ENCODE measurements at places on chromosomes 7 and 10.

- H3K36me3 ChIP-seq: no peaks in the 10 kb centered on the region
- DNase-seq: peak; percentile 25
- H3K4me3 ChIP-seq: peak overlapping the region; percentile 70
- peaks cover 10% of the 10 kb centered on the region for H3K27me3 ChIP-seq
- H3K4me1 ChIP-seq: no peaks in the 10 kb centered on the region
Measured at GRCh38 chr10:91162495-91163268, 57.8 kb upstream of the PCGF5 start.

- DNase-seq: no peak
- H3K27ac ChIP-seq: no peak overlapping the region
- no peak overlapping the region for H3K4me3 ChIP-seq
Measured at GRCh38 chr10:92142949-92143348, 147.9 kb downstream of the CPEB3 start.

GRCh38 chr10:63547628-63548360 lies 26.6 kb downstream of the REEP3 start:
- H3K4me1 ChIP-seq: peaks cover 16% of the 10 kb centered on the region
- no peaks in the 10 kb centered on the region for H3K27me3 ChIP-seq
- no peak overlapping the region for H3K27ac ChIP-seq

DNA sequence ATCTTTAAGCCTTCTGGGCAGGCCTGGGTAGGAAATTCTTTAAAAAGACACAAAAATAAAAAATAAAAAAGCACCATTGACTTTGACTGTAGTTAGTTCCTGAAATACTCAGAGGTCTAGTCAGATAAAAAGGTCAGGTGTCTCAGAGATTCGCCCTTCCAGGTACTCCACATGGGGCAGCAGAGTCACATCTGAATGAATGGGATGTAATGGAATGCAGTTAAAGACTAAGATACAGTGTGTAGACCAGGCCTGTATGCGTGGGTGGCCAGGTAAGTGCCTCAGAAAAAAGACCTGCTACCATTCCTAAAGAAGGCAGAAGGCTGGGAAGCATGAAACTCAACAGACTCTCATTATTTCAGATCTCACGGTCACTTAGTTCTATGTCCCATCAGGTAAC lies 68.6 kb upstream of the SEM1 start:
- no peaks in the 10 kb centered on the region for H3K4me1 ChIP-seq
- H3K27me3 ChIP-seq: no peaks in the 10 kb centered on the region
- no peaks in the 10 kb centered on the region for H3K36me3 ChIP-seq
- DNase-seq: peak; percentile 34

DNA sequence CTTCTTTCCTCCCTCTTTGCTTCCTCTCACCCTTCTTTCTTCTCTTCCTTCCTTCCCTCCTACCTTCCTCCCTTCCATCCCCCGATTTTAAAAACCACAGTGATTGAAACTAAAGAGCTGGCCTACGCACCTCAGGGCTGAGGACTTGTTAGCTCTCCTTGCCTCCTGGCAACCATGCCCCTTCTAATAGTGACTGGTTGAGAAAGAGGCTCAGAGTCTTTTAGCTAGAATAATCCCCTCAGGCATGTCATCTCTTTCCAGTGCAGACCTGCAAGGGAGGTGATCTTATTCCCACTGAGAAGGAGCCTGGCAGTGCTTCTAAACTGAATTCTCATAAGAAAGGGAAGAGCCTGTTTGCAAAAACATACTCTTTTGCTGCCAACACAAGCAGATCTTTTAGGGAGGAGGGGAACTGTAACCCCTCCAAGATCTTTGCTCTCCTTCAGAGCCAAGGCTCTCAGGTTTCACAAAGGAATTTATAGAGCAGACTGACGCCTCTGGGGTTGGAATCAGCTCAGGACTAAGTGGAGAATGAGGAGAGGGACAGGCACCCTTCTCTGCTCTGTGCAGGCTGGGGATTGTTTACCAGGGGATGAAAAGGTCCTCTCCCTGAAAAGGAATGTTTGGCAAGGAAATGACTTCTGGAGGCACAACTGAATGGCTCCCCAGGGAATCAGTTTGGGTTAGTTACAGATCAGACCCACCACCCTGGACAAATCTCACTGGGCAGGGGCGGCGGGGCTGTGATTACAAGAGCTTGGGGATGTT lies 9.4 kb upstream of the ANKRD1 start:
- no peaks in the 10 kb centered on the region for H3K27me3 ChIP-seq
- peaks cover 69% of the 10 kb centered on the region for H3K4me1 ChIP-seq
- H3K27ac ChIP-seq: peak overlapping the region; percentile 89
- H3K36me3 ChIP-seq: no peaks in the 10 kb centered on the region

DNA sequence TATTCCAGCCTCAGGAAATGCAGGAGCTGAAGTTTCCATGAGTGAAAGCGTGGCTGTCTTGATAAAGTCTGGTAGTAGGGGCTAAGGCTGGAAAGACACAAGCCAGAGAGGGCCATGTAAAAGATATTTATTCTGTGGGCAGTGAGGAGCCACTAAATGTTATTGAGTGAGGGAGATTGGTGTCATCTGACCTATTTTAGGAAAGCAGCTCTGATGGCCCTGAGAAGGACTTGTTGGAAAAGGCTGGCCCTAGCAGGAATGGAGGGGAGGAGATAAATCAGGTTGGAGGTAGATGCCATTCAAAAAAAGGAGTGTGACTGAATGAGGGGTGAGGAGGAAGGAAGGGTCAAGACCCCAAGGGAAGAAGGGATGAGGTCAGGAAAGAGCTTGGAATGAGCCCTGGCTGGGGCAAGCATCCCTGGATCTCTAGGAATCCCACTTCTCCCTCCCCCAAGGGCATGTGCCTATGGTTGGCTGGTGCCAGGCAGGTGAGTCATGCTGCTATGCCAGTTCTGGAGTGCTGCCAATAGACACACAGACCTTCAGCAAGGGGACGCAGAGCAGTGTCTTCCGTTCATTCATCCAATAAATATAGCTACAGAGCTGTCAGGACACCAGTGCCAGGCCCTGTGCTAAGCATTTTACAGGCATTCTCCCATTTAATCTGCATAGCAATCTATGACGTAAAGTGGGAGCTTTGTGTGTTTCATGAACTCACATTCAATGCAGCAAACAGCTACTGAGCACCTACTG lies 2.0 kb downstream of the ANKRD2 start:
- H3K4me1 ChIP-seq: peaks cover 33% of the 10 kb centered on the region
- H3K27me3 ChIP-seq: no peaks in the 10 kb centered on the region
- H3K4me3 ChIP-seq: no peak overlapping the region
- no peak for DNase-seq
- no peaks in the 10 kb centered on the region for H3K36me3 ChIP-seq
- H3K27ac ChIP-seq: no peak overlapping the region

- H3K27me3 ChIP-seq: no peaks in the 10 kb centered on the region
- DNase-seq: peak; percentile 85
- peak overlapping the region; percentile 67 for H3K27ac ChIP-seq
Measured at GRCh38 chr10:73759512-73760115, 15.4 kb downstream of the SEC24C start.

DNA sequence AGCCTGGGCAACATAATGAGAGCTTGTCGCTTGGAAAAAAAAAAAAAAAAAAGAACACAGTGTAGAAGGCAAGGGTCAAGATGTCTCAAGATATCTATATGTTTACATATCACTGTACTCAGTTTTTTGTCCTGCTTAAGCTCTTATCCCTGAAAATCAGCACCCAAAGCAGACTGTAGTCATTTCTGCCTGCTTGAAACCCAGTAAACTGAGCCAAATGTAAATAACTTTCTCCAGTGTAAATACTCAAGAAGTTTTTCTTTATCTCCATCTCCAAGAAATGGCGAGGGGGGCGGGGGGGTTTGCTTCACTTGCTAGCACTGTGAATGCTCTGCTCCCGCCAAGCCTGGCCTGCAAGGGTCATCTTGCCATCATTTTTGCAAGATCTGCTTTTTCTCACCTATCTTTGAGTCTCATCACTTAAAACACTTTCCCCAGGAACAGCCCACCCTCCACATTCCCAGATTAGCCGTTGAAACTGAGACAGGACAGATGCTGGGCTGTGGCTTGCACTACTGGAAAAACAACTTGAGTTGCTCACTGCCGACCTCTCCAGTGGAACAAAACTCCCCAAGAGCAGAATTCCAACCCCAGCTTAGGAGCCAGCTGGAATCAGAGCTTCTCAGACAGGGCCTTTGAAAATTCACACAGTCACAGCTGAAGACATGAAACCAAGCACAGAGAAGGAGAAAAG lies 54.6 kb downstream of the AFAP1L2 start:
- H3K27ac ChIP-seq: peak overlapping the region; percentile 70
- no peak overlapping the region for H3K4me3 ChIP-seq
- H3K36me3 ChIP-seq: no peaks in the 10 kb centered on the region
- peaks cover 33% of the 10 kb centered on the region for H3K4me1 ChIP-seq
- DNase-seq: peak; percentile 68

DNA sequence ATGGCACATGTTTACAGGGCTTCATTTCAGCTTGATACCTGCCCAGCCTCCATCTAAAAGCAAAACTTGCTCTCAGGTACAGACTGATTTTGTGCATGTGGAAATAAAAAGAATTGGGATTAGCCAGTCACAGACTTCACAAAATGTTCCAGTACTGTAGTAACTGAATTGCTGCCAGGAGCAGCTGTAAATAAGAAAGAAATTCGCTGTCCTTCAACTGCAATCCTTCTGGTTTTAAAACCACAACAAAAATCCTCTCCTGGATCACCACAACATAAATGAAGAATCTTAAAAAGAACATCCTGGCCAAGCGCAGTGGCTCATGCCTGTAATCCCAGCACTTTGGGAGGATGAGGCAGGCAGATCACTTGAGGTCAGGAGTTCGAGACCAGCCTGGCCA lies 3.9 kb upstream of the MIOS start:
- DNase-seq: no peak
- no peaks in the 10 kb centered on the region for H3K27me3 ChIP-seq
- no peak overlapping the region for H3K27ac ChIP-seq
- H3K36me3 ChIP-seq: no peaks in the 10 kb centered on the region
- no peak overlapping the region for H3K4me3 ChIP-seq

- H3K27me3 ChIP-seq: no peaks in the 10 kb centered on the region
- no peak overlapping the region for H3K27ac ChIP-seq
- H3K4me3 ChIP-seq: no peak overlapping the region
Measured at GRCh38 chr7:150875791-150876190, 23.5 kb downstream of the AOC1 start.

DNA sequence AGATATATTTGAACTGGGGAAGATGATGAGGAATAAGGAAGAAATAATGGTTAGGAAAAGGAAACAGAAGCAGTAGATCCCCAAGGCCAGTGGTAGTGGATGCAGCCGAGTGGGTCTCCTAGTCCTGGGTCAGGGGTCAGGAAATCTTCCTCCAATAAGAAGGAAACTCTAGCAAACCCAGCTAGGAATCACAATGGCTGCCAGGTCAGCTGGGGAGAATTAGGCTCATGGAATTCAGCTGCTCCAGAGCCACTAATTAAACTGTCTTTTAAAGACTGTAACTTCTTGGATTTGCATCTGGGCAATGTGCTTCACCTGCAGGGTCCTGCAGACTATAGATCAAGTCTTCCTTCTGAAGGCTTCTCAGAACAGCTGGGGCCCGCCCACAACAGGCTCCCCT lies 644.4 kb downstream of the KCNMA1 start:
- DNase-seq: no peak
- no peak overlapping the region for H3K27ac ChIP-seq
- H3K4me1 ChIP-seq: no peaks in the 10 kb centered on the region
- H3K27me3 ChIP-seq: no peaks in the 10 kb centered on the region
- H3K36me3 ChIP-seq: no peaks in the 10 kb centered on the region
- H3K4me3 ChIP-seq: no peak overlapping the region

DNA sequence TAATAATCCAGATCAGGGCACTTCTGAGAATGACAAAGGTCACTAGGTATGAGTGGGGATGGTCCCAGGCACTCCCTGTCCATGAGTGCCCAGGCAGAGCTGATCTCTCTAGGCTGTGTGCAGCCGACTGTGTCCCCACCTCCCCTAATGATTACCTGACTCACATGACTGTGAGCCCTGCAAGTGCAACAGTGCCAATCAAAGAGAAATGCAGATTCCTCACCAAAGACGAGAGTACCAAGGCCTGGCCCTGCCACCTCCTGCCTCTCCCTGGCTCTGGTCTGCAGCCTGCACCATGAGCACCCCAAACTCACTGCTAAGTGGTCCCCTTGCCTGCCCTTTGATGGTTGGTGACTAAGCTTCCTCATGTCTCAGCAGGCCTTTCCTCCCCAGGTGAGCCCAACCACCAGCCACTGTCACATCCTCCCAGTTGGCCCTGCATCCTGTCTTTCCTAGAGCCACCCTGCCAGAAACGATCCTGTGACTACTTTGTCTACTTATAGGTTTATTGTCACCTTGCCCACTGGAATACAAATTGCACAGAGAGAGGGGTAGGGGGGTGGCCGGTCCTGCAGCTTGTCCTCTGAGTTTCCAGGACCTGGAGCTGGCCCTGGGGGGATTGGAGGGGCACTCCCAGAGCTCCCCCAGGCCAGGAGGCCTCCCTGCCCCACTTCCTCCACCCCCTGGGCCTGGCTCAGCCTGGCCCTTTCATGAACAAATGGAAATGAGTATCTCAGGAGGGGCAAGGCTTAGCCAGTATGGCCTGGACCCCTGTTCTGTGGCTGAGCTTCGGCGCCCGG lies 22.4 kb upstream of the GDF10 start:
- no peak overlapping the region for H3K4me3 ChIP-seq
- H3K36me3 ChIP-seq: no peaks in the 10 kb centered on the region
- H3K4me1 ChIP-seq: no peaks in the 10 kb centered on the region
- H3K27me3 ChIP-seq: no peaks in the 10 kb centered on the region
- no peak overlapping the region for H3K27ac ChIP-seq
- DNase-seq: no peak

GRCh38 chr7:78953726-78954363 lies 499.6 kb downstream of the MAGI2 start:
- H3K27me3 ChIP-seq: no peaks in the 10 kb centered on the region
- no peak overlapping the region for H3K4me3 ChIP-seq
- no peak overlapping the region for H3K27ac ChIP-seq
- no peaks in the 10 kb centered on the region for H3K36me3 ChIP-seq
- DNase-seq: no peak

- H3K36me3 ChIP-seq: no peaks in the 10 kb centered on the region
- H3K27me3 ChIP-seq: no peaks in the 10 kb centered on the region
- H3K4me1 ChIP-seq: no peaks in the 10 kb centered on the region
- H3K27ac ChIP-seq: no peak overlapping the region
- H3K4me3 ChIP-seq: no peak overlapping the region
- DNase-seq: no peak
Measured at GRCh38 chr7:107398161-107398560, 71.7 kb upstream of the GPR22 start.

GRCh38 chr7:40604601-40605438 lies 470.0 kb downstream of the SUGCT start:
- H3K27ac ChIP-seq: no peak overlapping the region
- no peaks in the 10 kb centered on the region for H3K27me3 ChIP-seq
- peaks cover 3% of the 10 kb centered on the region for H3K4me1 ChIP-seq
- H3K4me3 ChIP-seq: no peak overlapping the region
- DNase-seq: peak; percentile 47

GRCh38 chr10:11594589-11595394 lies 16.7 kb downstream of the USP6NL start:
- no peaks in the 10 kb centered on the region for H3K4me1 ChIP-seq
- DNase-seq: no peak
- H3K36me3 ChIP-seq: no peaks in the 10 kb centered on the region

DNA sequence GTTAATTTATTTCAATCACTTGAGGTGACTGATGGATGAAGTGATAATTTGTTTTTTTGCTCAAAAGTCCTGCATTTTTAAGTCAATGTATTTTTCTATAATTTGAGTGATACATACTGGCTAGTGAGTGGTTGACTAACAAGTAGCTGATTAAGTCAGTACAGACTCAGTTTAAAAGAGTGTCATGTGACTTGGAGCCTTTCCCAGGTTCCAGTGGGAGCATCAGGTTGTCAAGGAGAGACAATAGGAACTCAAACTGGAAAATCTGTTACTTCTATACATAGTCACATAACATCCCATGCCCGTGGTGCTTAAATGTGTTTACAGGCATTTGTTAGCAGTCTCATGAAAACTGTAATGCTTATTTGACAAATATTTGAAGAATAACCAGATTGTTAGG lies 154.7 kb downstream of the ANK3 start:
- no peak overlapping the region for H3K4me3 ChIP-seq
- no peaks in the 10 kb centered on the region for H3K27me3 ChIP-seq
- no peaks in the 10 kb centered on the region for H3K36me3 ChIP-seq
- no peaks in the 10 kb centered on the region for H3K4me1 ChIP-seq

Data from Caco-2 (cell line).